ENCODE measurements at places on chromosomes 13 and 19. TPM values are rescaled to one million over a fixed set of nuclear protein-coding genes. Genes with fewer than 3 reads are reported as not detected.

The METTL21C gene
- total RNA-seq, result not detected

The FBXO27 gene
- total RNA-seq, result 0.28 TPM

DNA sequence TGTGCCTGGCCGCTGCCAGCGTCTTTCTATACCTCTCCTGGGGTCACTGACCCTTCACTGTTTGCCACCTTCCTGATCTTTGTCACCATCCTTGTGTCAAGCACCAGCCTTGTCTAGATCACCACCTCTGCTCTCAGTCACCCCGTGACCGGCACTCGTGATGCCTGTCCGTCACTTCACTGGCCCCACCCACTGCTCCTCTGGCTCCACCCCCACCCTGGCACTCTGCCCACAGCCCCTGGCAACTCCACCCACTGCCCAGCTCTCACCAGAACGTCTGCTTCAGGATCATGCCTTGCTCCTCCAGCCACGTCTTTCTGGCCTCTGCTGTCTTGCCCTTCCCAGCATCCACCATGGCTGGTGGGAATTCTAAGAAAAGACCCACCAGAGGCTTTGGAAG is 24.8 kb upstream of the PLA2G4C start:
- H3K4me3 ChIP-seq, result no peak overlapping the region
- peak; percentile 14 for DNase-seq
- no peaks in the 10 kb centered on the region for H3K27me3 ChIP-seq
- peaks cover 17% of the 10 kb centered on the region for H3K36me3 ChIP-seq

DNA sequence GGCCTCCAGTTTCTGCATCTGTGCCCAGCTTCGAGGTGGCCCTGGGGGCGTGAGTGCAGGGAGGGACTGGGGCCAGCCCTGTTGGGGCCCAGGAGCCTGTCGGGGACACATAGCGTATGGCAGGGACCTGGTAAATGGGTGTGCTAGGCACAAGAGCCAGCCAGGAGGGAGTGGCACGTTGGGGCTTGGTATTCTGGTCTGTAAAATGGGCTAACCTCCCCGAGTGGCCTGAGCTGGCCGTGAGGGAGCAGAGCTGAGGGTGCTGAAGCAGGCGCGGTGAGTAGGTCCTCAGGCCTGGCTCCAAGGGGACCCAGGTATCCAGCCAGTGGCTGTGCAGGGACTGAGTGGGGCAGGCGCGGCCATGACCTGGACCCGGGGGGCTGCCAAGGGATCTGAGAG is 4.3 kb downstream of the PTOV1 start:
- H3K36me3 ChIP-seq, result peaks cover 53% of the 10 kb centered on the region
- H3K4me1 ChIP-seq, result peaks cover 16% of the 10 kb centered on the region
- no peaks in the 10 kb centered on the region for H3K27me3 ChIP-seq

GRCh38 chr13:27619093-27619727 is 1.1 kb downstream of the LNX2 start:
- H3K27ac ChIP-seq, result peak overlapping the region; percentile 0
- H3K27me3 ChIP-seq, result no peaks in the 10 kb centered on the region
- peak; percentile 30 for DNase-seq
- peaks cover 36% of the 10 kb centered on the region for H3K4me1 ChIP-seq

DNA sequence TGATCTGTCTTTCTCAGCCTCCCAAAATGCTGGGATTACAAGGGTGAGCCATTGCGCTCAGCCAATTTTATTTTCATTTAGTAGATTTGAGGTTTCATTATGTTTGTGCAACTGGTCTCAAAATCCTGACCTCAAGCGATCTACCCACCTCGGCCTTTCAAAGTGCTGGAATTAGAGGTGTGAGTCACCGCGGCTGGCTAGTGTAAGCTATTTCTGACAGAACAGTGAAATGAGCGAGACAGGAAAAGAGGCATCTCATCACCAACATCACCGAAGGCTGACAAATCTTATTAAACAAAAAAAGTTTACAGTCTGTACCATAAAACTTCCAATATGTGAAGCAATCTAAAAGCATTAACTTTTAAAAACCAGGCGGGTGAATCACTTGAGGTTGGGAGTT is 12.2 kb upstream of the ZNF888 start:
- H3K27me3 ChIP-seq, result no peaks in the 10 kb centered on the region
- no peak overlapping the region for H3K4me3 ChIP-seq
- no peak overlapping the region for H3K27ac ChIP-seq
- peaks cover 10% of the 10 kb centered on the region for H3K36me3 ChIP-seq

DNA sequence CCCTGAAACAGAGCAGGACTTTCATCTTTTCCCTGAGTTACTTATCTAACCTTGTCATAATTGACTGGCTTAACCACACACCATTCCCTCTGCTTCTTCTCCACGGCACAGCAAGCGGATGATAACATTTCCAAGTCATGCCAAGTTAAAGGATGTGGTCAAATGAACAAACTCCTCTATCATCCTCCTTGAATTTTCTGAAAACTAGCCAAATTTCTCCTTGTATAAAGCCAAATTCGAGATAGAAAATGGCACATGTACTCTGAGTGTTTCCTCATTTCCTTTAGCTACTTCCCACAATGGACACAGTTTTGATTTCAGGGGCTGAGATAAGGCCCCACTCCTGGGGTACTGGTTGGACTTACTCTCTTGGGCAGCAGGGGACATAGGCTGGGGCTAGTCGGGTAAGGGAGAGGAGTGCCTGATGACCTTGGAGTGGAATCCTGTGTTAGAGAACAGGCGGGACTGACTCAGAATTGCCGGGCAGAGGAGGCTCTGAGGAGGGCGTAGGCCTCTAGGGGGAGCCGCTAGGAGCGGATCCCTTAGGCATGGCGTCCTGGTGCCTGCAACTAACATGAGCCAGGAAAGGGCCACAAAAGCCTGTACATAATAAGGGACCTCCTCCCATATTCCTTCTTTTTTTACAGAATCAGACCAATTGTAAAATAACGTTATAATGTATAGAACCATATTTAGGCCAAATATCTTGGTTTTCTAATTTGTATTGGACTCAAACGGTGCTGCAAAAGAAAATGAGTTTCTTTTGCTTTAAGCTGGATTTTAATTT is 20.3 kb upstream of the TMTC4 start:
- no peak overlapping the region for H3K4me3 ChIP-seq
- H3K36me3 ChIP-seq, result peaks cover 6% of the 10 kb centered on the region
- H3K4me1 ChIP-seq, result no peaks in the 10 kb centered on the region
- no peak overlapping the region for H3K27ac ChIP-seq

DNA sequence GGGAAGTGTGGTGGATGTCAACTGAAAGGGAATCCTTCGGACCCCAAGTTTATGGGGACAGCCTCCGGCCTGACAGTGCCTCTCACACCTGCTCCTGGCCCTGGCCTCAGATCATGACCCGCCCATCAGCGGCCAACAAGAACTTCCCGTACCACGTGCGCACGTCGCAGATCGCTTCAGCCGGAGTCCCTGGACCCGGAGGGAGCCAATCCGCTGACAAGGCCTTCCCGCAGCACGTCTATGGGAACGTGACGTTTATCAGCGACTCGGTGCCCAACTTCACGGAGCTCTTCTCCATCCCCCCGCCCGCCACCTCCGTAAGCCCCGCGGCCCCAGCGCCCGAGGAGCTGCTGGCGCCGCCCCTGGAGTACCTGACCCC is 2.0 kb upstream of the MEGF8 start:
- peaks cover 14% of the 10 kb centered on the region for H3K4me1 ChIP-seq
- H3K27ac ChIP-seq, result no peak overlapping the region
- no peaks in the 10 kb centered on the region for H3K27me3 ChIP-seq
- H3K36me3 ChIP-seq, result no peaks in the 10 kb centered on the region
- no peak overlapping the region for H3K4me3 ChIP-seq
- DNase-seq, result no peak

Data from MCF 10A (cell line).